Astrocyte (in vitro differentiated cells and primary cell): ENCODE measurements at places on chromosomes 11 and 22. TPM values are rescaled to one million over a fixed set of nuclear protein-coding genes. Genes with fewer than 3 reads are reported as not detected.

DNA sequence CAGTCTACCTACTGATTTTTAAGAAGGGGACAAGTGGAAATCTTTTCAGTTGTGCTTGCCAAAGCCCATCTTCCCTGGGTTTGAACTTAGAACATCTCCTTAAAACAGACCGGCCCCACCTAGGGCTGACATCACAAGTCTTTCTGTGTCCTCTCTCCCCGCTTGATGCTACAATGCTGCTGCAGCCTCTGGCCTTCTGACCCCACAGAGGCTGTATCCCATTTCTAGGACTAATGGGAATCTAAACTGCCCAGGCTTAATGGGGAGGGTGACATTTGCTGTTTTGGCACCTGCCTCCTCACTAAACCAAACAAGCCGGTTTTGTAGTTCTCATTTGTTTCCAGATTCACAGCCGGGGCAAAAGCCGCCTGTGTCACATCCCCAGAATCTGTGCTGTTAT is 121.3 kb upstream of the CADM1 start:
- peaks cover 9% of the 10 kb centered on the region for H3K27me3 ChIP-seq
- no peaks in the 10 kb centered on the region for H3K36me3 ChIP-seq

DNA sequence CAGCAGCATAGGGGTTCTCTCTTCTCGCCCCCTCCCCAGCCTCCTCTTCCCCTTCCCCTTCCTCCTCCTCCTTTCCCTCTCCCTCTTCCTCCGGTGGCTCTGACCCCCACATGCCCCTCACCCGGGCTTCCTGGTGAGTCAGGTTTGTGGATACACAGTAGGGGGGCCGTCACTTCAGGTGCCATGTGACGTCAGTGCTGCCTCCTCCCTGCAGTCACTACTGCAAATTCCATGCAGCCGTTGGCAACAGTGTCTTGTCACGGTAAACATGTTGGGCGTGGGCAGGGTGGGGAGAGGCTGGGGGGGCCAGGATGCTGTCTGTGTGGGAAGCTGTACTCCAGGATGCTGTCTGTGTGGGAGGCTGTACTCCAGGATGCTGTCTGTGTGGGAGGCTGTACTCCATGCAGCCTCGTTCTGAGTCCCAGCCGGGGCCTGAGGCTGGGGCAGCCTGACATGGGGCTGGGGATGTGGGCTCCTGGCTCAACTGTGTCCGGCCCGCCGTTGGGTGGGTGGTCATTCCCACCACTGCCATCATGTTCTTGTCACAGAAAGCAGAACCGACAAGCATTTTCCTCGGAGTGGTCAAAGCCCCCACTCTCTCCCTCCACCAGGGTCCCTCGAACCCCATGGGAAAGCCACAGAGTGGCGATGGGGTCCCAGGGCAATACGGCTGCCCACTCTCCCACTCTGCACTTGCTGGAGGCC is 2.4 kb upstream of the MUC2 start:
- H3K27me3 ChIP-seq = no peaks in the 10 kb centered on the region
- peaks cover 20% of the 10 kb centered on the region for H3K4me1 ChIP-seq
- DNase-seq = peak; percentile 57

DNA sequence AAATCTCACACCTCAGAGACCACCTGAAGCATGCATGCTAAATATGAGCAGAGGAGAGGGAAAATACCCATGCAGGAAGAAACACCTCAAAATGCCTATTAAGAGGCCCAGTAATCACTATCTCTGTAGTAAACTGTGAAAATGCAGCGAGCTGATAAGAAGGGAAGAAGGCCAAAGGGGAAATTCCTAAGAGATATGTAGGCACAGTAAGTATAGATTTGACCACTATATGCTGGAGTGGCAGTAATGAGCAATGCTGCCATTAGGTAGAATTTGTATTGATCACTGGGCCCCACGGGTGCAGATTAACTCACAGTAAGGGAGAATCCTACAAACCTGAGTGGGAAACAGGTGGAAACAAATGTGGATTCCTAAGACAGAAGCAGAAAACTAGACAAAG is 1813.1 kb upstream of the RAG2 start:
- no peaks in the 10 kb centered on the region for H3K4me1 ChIP-seq
- no peaks in the 10 kb centered on the region for H3K36me3 ChIP-seq
- DNase-seq = no peak
- no peak overlapping the region for H3K4me3 ChIP-seq
- H3K27me3 ChIP-seq = no peaks in the 10 kb centered on the region

- H3K27me3 ChIP-seq = peaks cover 12% of the 10 kb centered on the region
- no peak for DNase-seq
- no peaks in the 10 kb centered on the region for H3K4me1 ChIP-seq
- H3K36me3 ChIP-seq = no peaks in the 10 kb centered on the region
- H3K4me3 ChIP-seq = no peak overlapping the region
- H3K27ac ChIP-seq = no peak overlapping the region
Measured at GRCh38 chr11:128917144-128917724, 25.4 kb downstream of the TP53AIP1 start.

GRCh38 chr22:22878801-22879674 is 8.6 kb upstream of the IGLL5 start:
- no peak overlapping the region for H3K27ac ChIP-seq
- no peaks in the 10 kb centered on the region for H3K4me1 ChIP-seq
- H3K4me3 ChIP-seq = no peak overlapping the region
- peaks cover 2% of the 10 kb centered on the region for H3K27me3 ChIP-seq
- no peak for DNase-seq

DNA sequence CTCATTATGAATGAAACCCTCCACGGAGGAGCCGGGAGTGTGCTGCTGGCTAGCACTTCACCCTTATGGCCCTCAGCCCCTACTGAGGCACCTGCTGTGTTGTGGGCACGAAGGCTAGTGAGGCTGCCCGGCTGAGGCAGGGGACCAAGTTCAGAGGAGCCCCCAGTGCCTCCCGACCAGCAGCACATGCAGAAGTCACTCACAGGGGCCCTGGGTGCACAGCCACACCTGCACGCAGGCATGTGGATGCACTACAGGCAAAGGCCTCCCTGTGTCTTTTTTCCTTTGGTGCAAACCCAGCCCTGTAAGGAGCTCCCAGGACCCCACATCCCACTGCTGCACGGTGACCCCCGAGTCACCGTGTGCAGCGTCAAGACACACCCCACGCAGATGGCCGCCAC is 261.5 kb downstream of the BRD1 start:
- no peaks in the 10 kb centered on the region for H3K36me3 ChIP-seq
- H3K27ac ChIP-seq = no peak overlapping the region
- no peak for DNase-seq
- H3K27me3 ChIP-seq = no peaks in the 10 kb centered on the region
- H3K4me1 ChIP-seq = no peaks in the 10 kb centered on the region

- H3K36me3 ChIP-seq = no peaks in the 10 kb centered on the region
- no peak overlapping the region for H3K4me3 ChIP-seq
- no peak for DNase-seq
- H3K4me1 ChIP-seq = no peaks in the 10 kb centered on the region
- H3K27me3 ChIP-seq = no peaks in the 10 kb centered on the region
Measured at GRCh38 chr11:71322192-71322735, 69.9 kb upstream of the SHANK2 start.

Gene HORMAD2
- total RNA-seq = not detected in 2 replicates

Gene PRG3
- total RNA-seq = not detected in 2 replicates

Gene MOGAT2
- total RNA-seq = not detected in 2 replicates

Gene TMEM151A
- total RNA-seq = 1.8 and 2.0 TPM in 2 replicates

Gene OR10A2
- not detected in 2 replicates for total RNA-seq

Gene RTN4RL2
- total RNA-seq = 0.50 and 0.65 TPM in 2 replicates

Gene SESN3
- total RNA-seq = 85.6 and 98.1 TPM in 2 replicates
